ENCODE measurements at places on chromosomes 13 and 19.

DNA sequence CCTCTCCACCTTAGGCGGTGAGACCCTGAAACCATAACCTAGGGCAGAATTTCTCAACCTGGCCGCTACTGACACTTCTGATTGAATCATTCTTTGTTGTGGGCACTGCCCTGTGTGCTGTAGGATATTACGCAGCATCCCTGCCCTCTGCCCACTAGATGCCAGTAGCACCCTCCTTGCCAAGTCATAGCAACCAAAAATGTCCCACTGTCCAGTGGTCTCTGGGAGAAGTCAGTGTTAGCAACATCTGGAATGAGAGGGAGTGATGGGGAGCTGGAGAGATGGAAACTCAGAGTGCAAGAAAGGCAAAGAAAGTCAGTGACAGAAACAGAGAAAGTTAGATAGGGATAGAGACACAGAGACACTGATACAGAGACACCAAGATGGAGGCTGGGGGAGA lies 13.6 kb downstream of the KLK4 start:
- no peak for DNase-seq

GRCh38 chr13:90565985-90566713 lies 781.3 kb upstream of the MIR17HG start:
- no peak for DNase-seq

DNA sequence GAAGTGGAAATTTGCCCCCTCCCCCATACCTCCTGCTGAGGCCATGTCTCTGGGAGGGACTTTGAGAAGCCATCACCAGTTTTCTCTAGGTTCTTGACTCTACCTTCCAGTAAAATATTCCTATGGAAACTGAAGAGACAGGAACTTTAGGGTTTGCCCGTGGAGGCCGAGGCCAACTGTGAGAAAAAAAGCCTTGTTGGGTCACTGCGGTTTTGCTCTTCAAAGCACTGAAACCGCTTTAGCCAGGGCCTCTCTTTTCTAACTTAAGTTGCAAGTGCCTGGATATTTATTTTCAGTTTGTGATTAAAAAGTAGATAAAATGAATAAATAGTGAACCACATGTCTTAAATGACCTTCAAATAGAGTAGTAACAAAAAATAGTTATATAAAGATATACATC lies 159.7 kb upstream of the TSC22D1 start:
- no peak for DNase-seq

GRCh38 chr19:53285087-53285486 lies 17.6 kb upstream of the VN1R4 start:
- no peak for DNase-seq

GRCh38 chr13:59643906-59644626 lies 519.7 kb downstream of the DIAPH3 start:
- no peak for DNase-seq

Data from SJSA1 (cell line).